ENCODE measurements at places on chromosomes 6 and 20.
A peak's percentile ranks its signal among the peaks of the same experiment; 100 is the strongest.

DNA sequence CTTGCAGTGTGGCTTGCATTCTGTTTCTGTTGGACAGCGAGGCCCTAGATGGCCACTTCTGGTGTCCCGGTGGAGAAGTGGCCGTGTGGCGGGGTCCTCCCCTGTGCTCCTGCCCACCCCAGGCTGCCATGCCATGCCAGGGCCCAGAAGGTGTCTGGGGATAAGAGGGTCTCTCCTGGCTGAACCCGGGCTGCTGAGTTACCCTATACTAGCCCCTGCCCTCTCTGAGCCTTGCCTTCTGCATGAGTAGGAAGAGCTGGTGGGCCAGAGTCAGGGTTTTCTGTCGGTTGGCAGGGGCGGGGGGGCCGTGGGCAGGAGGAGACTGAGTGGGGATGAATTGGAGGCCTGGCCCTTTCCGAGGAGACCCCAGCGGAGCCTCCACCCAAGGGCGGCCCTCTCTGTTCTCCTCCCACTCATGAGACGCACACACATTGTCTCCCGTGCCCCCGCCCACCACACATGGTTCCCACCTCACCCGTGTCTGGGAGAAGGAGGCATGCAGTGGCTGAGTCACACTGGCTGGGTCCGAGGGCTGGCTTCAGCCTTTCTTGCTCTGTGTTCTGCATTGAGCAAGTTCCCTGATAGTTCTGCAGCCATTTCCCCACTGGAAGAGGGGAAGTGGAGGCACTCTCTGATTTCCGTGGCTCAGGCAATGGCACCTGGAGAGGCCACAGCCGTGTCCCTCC is 24.6 kb downstream of the VSTM2L start:
- no peaks in the 10 kb centered on the region for H3K4me1 ChIP-seq
- no peak overlapping the region for H3K27ac ChIP-seq
- peaks cover 2% of the 10 kb centered on the region for H3K27me3 ChIP-seq
- no peak for ATAC-seq
- no peaks in the 10 kb centered on the region for H3K36me3 ChIP-seq

DNA sequence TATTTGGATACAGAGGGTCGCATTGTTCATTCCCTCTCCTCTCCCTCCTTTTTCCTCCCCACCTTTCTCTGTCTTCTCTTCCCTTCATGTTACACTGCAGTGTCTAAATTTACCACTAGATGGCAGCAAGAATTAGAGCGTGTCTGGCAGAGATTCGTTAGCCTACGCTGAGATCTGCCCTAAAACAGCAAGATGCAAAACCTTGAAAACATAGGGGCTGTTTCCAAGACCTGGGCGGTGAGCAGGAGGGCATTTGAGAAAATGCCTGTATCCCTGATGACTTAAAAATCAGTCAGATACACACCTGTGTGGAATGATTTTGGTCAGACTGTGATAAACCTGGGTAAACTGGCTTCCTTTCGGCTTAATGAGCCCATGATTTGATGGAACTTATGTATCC is 101.5 kb upstream of the ISM1 start:
- H3K36me3 ChIP-seq = no peaks in the 10 kb centered on the region
- peak; percentile 70 for ATAC-seq
- H3K4me3 ChIP-seq = no peak overlapping the region
- H3K27me3 ChIP-seq = no peaks in the 10 kb centered on the region
- H3K4me1 ChIP-seq = no peaks in the 10 kb centered on the region
- no peak overlapping the region for H3K27ac ChIP-seq

GRCh38 chr6:7050872-7051779 is 56.6 kb upstream of the RREB1 start:
- H3K36me3 ChIP-seq = no peaks in the 10 kb centered on the region
- no peaks in the 10 kb centered on the region for H3K27me3 ChIP-seq
- peak; percentile 59 for ATAC-seq

GRCh38 chr20:4961746-4962145 is 39.6 kb downstream of the SLC23A2 start:
- no peaks in the 10 kb centered on the region for H3K27me3 ChIP-seq
- no peak for ATAC-seq
- no peak overlapping the region for H3K27ac ChIP-seq
- H3K4me1 ChIP-seq = peaks cover under 1% of the 10 kb centered on the region

DNA sequence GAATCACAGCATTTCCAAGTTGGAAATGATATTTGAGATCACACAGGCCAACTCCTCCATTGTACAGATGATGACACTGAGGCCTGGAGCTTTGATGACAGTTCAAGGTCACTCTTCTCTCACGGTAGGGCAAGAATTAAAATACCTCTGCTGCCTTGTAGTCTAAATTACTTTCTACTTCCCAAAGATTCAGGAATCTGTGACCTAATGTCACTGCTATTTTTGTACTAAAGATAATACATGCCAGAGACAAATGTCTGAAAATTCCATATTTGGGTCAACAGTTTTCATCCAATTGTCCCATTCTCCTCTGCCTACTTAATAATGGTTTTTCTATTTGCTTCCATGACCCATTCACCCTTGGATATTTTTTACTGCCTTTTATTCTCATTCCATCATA is 160.0 kb downstream of the SOD2 start:
- H3K27me3 ChIP-seq = no peaks in the 10 kb centered on the region
- H3K4me1 ChIP-seq = peaks cover 7% of the 10 kb centered on the region
- ATAC-seq = no peak
- no peak overlapping the region for H3K27ac ChIP-seq

DNA sequence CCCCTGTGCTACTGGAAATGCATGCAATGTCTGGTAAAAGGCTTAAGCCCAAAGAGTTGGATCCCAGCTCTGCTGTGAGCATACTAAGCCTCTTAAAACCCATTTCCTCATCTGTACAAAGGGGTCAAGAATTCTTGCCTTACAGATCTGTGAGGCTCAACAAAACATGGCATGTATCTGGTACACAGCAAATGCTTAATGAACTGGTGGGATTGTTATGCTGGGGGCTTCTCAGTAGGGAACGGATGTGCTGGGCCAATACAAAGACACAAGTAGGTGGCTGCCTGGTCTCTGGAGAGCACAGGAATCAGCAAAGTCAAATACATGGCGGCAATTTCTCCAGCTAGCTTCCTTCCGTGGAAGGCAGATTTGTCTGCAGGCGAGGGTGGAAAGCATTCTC is 62.3 kb downstream of the LAMP5 start:
- H3K36me3 ChIP-seq = no peaks in the 10 kb centered on the region
- H3K27me3 ChIP-seq = peaks cover 26% of the 10 kb centered on the region
- H3K4me1 ChIP-seq = no peaks in the 10 kb centered on the region
- no peak overlapping the region for H3K4me3 ChIP-seq
- no peak overlapping the region for H3K27ac ChIP-seq

GRCh38 chr6:47163536-47163935 is 121.4 kb upstream of the ADGRF1 start:
- ATAC-seq = no peak
- H3K36me3 ChIP-seq = no peaks in the 10 kb centered on the region
- H3K27ac ChIP-seq = no peak overlapping the region
- no peaks in the 10 kb centered on the region for H3K4me1 ChIP-seq
- no peaks in the 10 kb centered on the region for H3K27me3 ChIP-seq

GRCh38 chr6:150905769-150906168 is 40.3 kb downstream of the MTHFD1L start:
- H3K4me1 ChIP-seq = no peaks in the 10 kb centered on the region
- H3K4me3 ChIP-seq = no peak overlapping the region
- no peak overlapping the region for H3K27ac ChIP-seq
